ENCODE measurements at places on chromosomes 3 and 15.

- no peaks in the 10 kb centered on the region for H3K4me1 ChIP-seq
- no peaks in the 10 kb centered on the region for H3K36me3 ChIP-seq
- no peak overlapping the region for H3K27ac ChIP-seq
Measured at GRCh38 chr3:43796041-43796596, 105.4 kb downstream of the ABHD5 start.

DNA sequence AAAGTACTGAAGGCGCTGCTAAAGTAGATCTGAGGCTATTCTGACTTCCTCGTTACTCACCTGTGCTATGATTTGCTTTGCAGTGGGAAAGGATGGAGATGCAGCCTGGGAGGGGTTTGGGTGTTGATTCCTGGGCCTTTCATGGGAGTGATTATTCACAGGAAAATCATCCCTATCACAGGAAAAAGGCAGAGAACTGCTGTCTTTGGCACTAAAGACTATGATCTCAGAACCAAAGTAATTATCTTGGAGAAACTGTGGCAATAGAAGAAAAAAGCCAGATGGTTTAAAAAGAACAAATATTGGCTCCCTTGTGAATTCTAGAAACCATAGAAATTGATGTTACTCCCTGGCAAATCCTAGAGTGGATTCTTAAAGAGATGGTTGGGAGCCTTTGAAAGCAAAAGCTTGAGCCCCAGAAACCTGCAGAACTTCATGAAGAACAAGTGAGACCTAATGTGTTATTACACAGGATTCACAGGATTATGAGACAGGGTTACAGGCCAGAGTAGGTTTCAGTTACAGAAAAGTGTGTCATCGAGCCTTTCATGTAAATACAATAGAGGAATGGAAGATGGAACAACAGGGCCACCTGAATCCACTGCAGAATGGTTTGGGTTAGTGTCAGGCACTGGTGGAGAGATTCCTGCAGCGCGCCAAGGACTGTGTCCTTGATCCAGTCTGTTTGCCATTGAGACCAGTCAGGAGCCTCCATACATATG, 85.7 kb downstream of the OXNAD1 start:
- DNase-seq: no peak
- H3K4me3 ChIP-seq: no peak overlapping the region
- H3K27me3 ChIP-seq: no peaks in the 10 kb centered on the region
- H3K27ac ChIP-seq: no peak overlapping the region

DNA sequence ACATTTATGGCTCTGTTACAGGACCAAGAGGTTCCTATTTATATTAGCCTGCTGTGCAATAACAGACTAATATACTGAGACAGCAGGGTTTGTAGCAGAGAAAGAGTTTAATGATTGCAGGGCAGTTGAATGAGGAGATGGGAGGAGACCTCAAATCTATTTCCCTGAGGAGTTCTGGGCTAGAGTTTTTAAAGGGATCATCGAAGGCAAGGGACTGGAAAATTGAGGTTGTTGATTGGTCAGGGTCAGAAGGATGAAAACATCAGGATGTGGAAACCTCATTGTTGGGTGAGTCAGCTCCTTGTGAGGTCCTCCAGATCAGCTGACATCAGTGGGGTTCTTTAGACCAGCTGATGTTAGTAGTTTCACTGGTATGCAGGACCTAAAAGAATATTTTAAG, 60.6 kb upstream of the GOLGA8B start:
- no peaks in the 10 kb centered on the region for H3K4me1 ChIP-seq
- H3K4me3 ChIP-seq: no peak overlapping the region
- DNase-seq: no peak
- H3K27ac ChIP-seq: no peak overlapping the region

DNA sequence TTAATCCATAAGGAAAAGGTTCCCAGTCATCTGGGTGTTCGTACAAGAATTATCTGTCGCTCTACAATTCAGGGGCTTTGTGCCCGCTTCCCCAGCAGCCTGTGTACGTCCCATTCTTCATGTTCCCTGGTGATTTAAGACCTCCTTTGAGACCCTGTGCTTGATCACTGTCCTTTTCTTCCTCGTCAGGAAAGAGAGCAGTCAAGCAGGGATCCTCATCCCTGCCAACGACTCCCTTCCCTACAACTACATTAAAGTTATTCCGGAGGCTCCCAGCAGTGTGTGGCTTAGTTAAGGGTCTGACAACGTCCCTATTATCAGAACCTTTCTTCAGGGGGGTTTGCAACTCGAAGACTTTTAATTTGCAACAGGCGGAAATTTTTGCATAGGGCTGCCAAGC, 175.7 kb downstream of the FOXP1 start:
- H3K4me3 ChIP-seq: no peak overlapping the region
- DNase-seq: no peak
- no peaks in the 10 kb centered on the region for H3K27me3 ChIP-seq
- no peaks in the 10 kb centered on the region for H3K4me1 ChIP-seq
- no peaks in the 10 kb centered on the region for H3K36me3 ChIP-seq
- no peak overlapping the region for H3K27ac ChIP-seq

DNA sequence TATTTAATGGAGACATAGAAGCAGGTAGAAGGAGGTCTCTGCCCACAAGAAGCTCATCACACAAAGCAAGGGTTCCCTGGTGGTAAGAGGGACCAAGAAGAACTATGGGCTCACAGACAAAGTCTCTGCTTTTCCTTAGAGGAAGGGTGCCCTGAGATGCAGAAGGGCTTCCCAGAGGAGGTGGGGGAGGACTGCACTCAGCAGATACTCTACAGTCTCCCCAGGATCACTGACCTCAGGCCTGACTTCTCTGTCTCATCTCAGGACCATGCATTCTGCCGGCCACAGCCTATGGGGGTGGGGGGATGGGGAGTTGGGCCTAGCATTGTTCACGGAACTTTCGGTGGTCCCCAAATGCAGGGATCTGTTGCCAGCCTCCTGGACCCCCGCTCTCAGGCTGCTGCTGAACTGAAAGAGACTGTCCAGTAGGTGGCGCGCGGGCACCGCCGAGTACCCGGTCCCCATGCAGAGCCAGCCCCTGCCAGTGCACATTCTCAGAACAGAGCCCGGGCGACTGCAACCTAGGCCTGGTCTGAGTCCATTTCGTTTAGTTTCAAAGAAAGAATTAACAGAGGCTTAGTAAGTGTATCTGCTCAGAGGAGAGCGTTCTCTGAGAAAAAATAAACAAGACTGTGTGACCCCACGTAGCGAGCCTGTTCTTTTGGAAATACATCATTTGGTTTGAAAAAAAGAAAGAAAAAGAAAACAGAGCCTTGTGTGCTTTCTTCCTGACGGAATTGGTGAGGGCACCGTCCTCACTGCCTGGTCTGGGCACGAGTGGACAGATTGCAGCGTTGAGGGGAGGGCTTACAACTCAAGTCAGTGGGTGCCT, 74.1 kb downstream of the LRTM1 start:
- H3K27me3 ChIP-seq: no peaks in the 10 kb centered on the region
- H3K4me1 ChIP-seq: no peaks in the 10 kb centered on the region
- H3K36me3 ChIP-seq: no peaks in the 10 kb centered on the region
- no peak overlapping the region for H3K27ac ChIP-seq

DNA sequence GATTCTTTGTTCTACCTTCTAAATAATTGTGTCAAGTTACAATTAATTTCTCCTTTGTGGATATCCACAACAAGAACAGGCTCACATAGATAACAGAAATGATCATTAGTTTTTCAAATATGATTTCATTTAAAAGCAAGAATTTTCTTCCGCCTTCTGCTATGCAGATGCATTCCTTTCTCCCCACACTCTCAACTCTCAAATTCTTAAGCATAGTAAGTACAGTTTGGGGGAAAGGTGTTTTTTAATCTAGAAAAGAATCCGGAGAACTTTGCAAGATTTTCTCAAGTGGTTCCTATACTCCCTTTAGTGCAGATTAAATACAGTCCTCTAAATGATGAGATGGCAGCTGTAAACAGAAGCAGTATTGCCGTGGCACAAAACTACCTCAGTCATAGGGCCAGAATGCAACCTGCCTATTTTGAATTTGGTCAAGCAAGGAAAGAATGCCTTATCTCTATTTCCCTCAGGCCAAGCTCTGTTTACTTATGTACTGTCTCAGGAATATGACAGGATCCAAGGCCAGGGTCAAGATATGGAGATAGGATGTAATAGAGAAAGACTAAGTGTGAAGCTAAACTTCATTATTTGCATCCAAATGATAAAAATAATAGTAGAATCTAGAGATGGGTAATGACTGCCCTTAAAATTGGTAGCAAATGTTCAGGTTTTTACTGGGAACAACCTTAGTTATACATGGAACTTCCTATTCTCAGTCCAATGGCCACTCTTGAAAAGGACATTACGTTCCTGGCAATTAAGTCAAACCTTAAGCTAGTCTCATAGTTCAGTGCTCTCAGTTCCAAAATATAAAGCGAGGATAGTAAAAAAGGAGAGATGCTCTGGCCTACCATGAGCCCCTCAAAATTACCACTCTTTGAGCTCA, 77.3 kb upstream of the PHLDB2 start:
- H3K4me3 ChIP-seq: no peak overlapping the region
- no peaks in the 10 kb centered on the region for H3K27me3 ChIP-seq
- no peaks in the 10 kb centered on the region for H3K36me3 ChIP-seq
- H3K27ac ChIP-seq: no peak overlapping the region
- H3K4me1 ChIP-seq: no peaks in the 10 kb centered on the region

DNA sequence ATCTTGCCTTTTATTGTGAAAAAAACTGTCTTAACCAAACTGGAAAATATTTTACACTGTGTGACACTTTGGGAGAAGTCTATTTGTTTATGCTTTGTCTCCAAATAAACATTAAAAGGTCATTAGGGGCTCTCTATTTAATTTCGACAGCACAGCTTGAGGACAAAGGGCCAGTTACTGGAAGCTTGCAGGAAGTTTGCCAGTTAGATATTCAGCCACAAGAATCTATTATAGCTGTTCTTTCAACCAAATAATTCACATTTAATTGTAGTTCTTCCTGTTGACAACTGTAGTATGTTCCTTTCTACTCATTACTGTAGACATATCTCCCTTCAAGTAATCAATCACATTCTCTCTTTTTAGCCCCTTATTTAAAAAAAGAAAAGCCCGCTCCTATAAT, 6.1 kb downstream of the CP start:
- H3K27me3 ChIP-seq: no peaks in the 10 kb centered on the region
- no peak for DNase-seq
- peak overlapping the region; percentile 77 for H3K27ac ChIP-seq
- H3K4me1 ChIP-seq: peaks cover 33% of the 10 kb centered on the region
- H3K36me3 ChIP-seq: no peaks in the 10 kb centered on the region

DNA sequence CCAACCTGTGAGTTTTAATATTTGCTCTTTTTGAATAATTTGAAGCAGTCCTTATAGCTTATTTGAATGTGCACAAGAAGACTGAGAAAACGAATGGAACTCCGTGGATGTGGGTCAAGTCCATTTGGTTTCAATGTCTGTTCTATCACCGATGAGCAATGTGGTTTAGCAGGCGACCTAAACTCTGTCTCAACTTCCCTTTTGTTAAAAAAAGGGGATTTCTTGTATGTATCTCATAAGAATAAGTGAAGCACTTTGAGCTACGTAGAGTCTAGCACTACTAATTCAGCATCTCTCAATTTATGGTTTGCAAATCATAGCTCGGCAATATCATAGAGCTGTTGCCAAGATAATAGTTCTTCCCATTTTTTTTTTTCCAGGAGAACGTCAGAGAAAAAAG, 4.6 kb upstream of the SKIL start:
- peaks cover 14% of the 10 kb centered on the region for H3K4me1 ChIP-seq
- peak overlapping the region; percentile 24 for H3K27ac ChIP-seq
- no peaks in the 10 kb centered on the region for H3K36me3 ChIP-seq
- H3K4me3 ChIP-seq: no peak overlapping the region
- DNase-seq: no peak
- no peaks in the 10 kb centered on the region for H3K27me3 ChIP-seq

- no peaks in the 10 kb centered on the region for H3K27me3 ChIP-seq
- H3K27ac ChIP-seq: no peak overlapping the region
- no peak overlapping the region for H3K4me3 ChIP-seq
- no peaks in the 10 kb centered on the region for H3K4me1 ChIP-seq
- peaks cover 32% of the 10 kb centered on the region for H3K36me3 ChIP-seq
Measured at GRCh38 chr3:101591071-101591470, 17.1 kb downstream of the PCNP start.

DNA sequence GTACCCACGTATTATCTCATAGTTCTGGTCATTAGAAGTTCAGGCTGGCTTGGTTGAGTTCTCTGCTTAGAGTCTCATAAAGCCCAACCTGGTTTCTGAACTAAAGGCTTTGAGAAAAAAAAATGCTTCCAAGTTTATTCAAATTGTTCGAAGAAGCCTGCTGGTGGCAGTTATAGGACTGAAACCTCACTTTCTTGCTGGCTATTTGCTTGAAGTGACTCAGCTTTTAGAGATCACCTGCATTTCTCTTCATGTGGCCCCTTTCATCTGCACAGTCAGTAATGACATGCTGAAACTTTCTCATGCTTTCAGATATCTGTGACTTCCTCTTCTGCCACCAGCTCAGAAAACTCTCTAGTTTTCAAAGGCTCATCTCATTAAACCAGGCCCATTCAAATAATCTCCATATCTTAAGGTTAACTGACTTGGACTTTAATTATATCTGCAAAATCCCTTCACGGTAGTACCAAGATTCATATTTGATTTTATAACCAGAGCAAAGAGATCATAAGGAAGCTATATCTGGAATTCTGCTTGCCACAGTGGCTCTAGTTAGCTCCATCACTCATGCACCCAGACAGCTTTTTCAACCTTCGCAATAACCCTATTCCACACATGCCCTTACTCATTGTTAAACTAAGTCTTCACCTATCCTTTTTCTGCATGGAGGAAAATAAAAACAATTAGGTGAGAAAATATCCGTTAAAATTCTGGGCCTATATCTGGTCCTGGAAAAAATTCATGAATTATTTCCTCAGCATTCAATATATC, 433.8 kb upstream of the CBLB start:
- H3K4me3 ChIP-seq: no peak overlapping the region
- H3K36me3 ChIP-seq: no peaks in the 10 kb centered on the region
- H3K27ac ChIP-seq: no peak overlapping the region
- no peaks in the 10 kb centered on the region for H3K4me1 ChIP-seq
- no peak for DNase-seq
- H3K27me3 ChIP-seq: no peaks in the 10 kb centered on the region

DNA sequence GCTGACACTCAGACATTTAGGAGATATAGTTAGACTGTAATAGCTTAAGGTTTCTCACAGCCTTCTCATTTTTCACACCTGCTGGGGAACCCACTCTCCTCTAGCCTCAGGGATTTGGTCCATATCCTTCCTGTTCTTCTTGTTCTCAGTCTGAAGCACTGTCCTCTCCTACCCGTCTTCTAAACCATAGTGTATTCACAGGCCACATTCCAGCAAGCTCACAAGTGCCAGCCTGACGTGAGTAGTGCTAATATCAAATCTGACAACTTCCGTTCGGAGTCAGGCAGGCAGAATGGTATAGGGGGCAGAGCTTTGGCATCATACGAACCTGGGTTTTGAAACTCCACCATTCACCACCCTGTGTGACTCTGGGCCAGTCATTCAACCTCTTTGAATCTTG, 6.9 kb upstream of the CA12 start:
- H3K4me3 ChIP-seq: no peak overlapping the region
- no peaks in the 10 kb centered on the region for H3K4me1 ChIP-seq
- no peak overlapping the region for H3K27ac ChIP-seq
- H3K27me3 ChIP-seq: no peaks in the 10 kb centered on the region
- H3K36me3 ChIP-seq: no peaks in the 10 kb centered on the region

Measured in Panc1 (cell line).